B cell (primary cell): ENCODE measurements at places on chromosomes 4 and X. TPM values are rescaled to one million over a fixed set of nuclear protein-coding genes. Genes with fewer than 3 reads are reported as not detected.

The PNMA5 gene
- 0.35 and 0.49 TPM in 2 replicates for polyA plus RNA-seq

The MMAA gene
- polyA plus RNA-seq, result 3.9 TPM in 2 replicates

- no peak overlapping the region for H3K4me3 ChIP-seq
- H3K27me3 ChIP-seq, result no peaks in the 10 kb centered on the region
- H3K4me1 ChIP-seq, result peaks cover 17% of the 10 kb centered on the region
Observed at GRCh38 chrX:45715748-45716147, 515.1 kb upstream of the DIPK2B start.

DNA sequence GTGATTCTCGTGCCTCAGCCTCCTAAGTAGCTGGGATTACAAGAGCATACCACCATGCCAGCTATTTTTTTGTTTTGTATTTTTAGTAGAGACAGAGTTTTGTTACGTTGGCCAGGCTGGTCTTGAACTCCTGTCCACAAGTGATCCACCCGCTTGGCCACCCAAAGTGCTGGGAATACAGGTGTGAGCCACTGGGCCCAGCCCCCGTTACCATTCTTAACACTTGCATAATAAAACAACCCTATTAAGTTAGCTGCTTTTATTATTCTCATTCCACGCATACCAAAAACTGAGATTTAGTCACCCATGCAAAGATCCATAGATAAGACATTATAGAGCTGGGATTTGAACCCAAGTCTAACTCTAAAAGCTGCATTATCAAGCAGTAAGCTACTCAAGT lies 6.0 kb upstream of the TEX13A start:
- H3K27me3 ChIP-seq, result no peaks in the 10 kb centered on the region
- H3K27ac ChIP-seq, result no peak overlapping the region
- no peaks in the 10 kb centered on the region for H3K4me1 ChIP-seq

DNA sequence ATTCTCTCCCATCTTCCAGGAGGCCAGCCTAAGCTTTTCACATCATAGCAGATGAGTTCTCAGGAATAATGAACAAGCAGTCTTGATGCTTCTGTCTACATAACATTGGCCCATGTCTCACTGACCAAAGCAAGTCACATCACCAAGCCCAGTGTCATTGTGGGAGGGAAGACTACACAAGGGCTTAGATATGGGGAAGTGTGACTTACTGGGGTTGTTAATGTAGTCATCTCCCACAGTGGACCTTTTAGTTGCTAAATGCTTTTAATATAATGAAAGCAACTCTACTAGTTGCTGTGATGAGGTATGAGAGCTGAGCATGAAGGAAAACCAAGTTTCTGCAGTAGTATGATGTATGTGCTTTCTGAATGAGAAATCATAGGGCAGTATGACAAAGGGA lies 40.5 kb downstream of the TSPAN7 start:
- H3K4me1 ChIP-seq, result no peaks in the 10 kb centered on the region
- no peaks in the 10 kb centered on the region for H3K27me3 ChIP-seq
- no peak for DNase-seq
- no peaks in the 10 kb centered on the region for H3K36me3 ChIP-seq

- no peaks in the 10 kb centered on the region for H3K36me3 ChIP-seq
- H3K27me3 ChIP-seq, result no peaks in the 10 kb centered on the region
- H3K27ac ChIP-seq, result peak overlapping the region; percentile 33
Observed at GRCh38 chrX:123648028-123648810, 84.6 kb downstream of the THOC2 start.

The CDKL5 gene
- polyA plus RNA-seq, result 0.72 and 1.2 TPM in 2 replicates

GRCh38 chr4:106002994-106003393 lies 107.7 kb downstream of the NPNT start:
- no peaks in the 10 kb centered on the region for H3K27me3 ChIP-seq
- H3K27ac ChIP-seq, result no peak overlapping the region
- no peak overlapping the region for H3K4me3 ChIP-seq

DNA sequence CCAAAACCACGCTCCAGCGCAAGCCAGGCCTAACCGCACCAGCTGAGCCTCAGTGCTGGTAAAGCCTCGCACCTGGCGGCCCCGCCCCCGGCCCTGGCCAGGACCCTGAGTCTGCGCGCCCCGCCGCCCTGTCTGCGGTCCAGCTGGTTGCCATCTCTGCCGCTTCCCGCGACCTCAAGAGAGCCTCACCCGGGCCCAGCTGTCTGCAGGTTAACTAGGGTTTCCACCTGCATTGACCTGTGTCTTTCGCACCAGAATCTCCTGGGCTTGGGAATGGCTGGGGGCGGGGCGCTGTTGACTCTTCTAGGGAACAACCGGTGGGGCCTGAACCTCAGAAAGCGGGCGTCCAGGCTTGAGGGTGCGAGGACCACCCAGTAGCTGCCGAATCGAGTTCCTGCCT lies 207.7 kb upstream of the PRPS2 start:
- no peak for DNase-seq
- no peaks in the 10 kb centered on the region for H3K36me3 ChIP-seq
- H3K4me1 ChIP-seq, result no peaks in the 10 kb centered on the region

DNA sequence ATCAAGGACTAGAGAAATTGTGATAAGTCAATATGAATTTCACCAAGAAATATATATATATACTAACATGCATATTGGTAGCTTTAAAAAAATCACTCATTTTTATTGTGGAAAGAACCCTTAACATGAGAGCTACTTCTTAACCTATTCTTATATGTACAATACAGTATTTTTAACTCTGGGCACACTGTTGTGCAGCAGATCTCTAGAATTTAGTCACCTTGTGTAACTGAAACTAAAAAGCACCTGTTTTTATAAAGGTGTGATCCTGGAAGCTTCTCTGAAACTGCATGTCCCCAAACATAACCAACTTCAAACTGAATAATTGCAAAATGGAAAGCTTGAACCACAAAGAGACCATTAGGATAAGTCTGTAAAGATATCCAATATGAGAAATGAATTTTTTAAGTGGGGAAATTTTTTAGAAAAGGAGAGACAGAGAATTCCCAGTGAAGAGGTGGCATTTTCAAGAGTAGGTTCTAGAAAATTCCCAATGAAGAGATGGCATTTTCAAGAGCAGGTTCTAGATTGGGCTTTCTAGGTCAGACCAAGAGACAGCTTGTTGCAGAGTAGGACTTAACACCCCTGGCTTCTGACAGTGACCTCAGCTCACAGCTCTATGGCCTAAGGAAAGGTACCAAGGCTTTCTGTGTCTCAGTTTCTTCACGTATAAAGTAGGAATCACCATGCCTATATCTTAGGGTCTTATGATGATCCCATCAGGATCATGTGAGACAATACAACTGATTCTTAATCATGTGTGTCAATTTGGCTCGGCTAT lies 22.0 kb upstream of the PPARGC1A start:
- no peaks in the 10 kb centered on the region for H3K4me1 ChIP-seq
- no peak overlapping the region for H3K4me3 ChIP-seq
- DNase-seq, result no peak

The JAKMIP1 gene
- 0.65 and 1.0 TPM in 2 replicates for polyA plus RNA-seq

GRCh38 chr4:78749972-78750727 lies 26.0 kb upstream of the BMP2K start:
- H3K27ac ChIP-seq, result peak overlapping the region; percentile 86
- peaks cover 54% of the 10 kb centered on the region for H3K4me1 ChIP-seq
- H3K36me3 ChIP-seq, result no peaks in the 10 kb centered on the region
- H3K4me3 ChIP-seq, result peak overlapping the region; percentile 48
- no peaks in the 10 kb centered on the region for H3K27me3 ChIP-seq

- no peaks in the 10 kb centered on the region for H3K27me3 ChIP-seq
- H3K4me1 ChIP-seq, result no peaks in the 10 kb centered on the region
- DNase-seq, result no peak
- H3K36me3 ChIP-seq, result no peaks in the 10 kb centered on the region
- no peak overlapping the region for H3K4me3 ChIP-seq
- H3K27ac ChIP-seq, result no peak overlapping the region
Observed at GRCh38 chr4:6378493-6379445, 93.6 kb downstream of the PPP2R2C start.

The FGFRL1 gene
- 24.1 and 33.8 TPM in 2 replicates for polyA plus RNA-seq

DNA sequence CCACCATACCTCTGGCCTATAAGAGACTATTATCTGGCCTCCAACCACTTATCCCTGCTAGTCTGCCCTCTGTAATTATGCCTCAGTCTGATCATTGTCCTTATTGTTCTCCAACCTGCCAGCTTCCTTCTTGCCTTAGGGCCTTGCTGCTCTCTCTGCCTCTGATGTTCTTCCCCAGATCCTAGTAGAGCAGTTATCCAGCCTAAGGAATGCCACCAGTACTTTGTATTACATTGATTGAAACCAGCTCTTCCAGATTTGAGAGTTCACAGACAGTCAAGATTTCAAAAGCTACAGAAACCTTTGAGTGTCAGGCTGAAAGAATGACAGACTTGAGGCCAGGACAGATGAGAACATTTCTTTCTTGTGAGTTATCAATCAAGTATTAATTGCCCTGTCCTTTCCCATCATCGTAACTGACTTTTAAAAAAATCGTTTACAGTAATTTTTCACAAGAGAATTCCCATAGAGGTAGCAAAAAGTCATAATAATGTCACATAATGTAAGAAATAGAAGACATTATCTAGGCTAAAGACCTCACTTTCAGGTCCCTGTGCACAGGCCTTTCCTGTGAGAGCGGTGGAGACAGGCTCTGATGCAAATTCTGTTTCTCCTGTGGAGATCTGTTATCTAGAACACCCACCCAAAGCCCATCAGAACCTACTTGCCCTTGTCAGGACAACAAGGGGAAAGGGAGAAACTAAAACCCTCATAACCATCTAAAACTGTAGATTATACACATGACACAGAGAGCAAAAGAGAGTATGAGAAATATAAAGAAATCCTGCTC lies 64.1 kb upstream of the GUCY1A1 start:
- H3K27ac ChIP-seq, result no peak overlapping the region
- no peak for DNase-seq
- no peaks in the 10 kb centered on the region for H3K4me1 ChIP-seq

The MCF2 gene
- 0.54 and 1.5 TPM in 2 replicates for polyA plus RNA-seq

DNA sequence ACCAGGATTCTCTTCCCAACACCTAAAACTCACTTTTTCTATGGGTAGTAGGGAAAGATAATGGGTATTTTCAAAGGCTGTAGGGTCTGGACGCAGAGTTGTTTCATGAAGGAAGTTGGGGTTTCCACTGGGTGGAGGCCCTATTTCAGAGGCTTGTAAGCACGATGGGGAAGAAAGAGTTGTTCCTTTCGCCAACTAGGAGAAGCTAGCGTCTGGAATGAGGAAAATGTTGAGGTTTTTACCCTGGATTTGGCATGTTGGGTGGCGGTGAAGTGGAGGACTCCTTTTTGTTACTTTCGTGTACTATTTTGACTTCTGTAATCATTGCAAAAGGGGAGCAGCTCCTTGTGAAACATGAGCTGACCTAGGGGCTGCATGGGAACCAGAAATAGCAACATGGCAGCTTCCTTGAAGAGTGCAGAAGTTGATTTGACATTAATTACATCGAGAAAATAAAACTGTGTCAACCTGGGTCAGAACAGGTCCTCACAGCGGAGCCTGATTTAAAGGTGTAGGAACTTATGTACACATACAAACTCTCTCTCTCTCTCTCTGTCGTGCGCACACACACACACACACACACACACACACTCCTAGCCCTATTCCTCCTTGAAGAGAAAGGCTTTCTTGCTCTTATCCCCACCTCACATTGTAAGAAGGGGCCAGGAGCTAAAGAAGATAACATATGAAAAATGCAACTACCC lies 19.1 kb downstream of the VSIG4 start:
- H3K4me3 ChIP-seq, result no peak overlapping the region
- H3K27me3 ChIP-seq, result no peaks in the 10 kb centered on the region
- H3K4me1 ChIP-seq, result peaks cover 92% of the 10 kb centered on the region
- H3K27ac ChIP-seq, result peak overlapping the region; percentile 80
- H3K36me3 ChIP-seq, result no peaks in the 10 kb centered on the region

DNA sequence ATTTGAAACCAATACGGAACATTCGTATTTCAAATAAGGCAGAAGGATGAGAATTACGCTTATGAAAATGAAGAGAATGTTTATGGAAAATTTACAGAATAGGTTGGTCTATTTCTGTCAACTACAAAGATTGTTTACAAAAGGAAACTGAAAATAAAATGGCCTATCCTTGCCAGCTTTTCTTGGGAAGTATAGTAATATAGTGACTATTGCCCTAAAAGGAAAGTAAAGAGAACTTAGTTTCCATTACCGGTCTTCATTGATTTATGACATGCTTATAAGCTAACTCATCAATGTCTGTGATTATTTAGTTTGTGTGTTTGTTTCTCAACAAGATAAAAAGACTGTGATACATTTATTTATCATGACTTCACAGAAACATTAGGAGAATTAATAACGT lies 2.9 kb upstream of the SPRY1 start:
- peaks cover 18% of the 10 kb centered on the region for H3K4me1 ChIP-seq
- no peak for DNase-seq
- H3K4me3 ChIP-seq, result no peak overlapping the region
- no peaks in the 10 kb centered on the region for H3K27me3 ChIP-seq
- H3K36me3 ChIP-seq, result no peaks in the 10 kb centered on the region

The ASMT gene
- 0.63 and 1.2 TPM in 2 replicates for polyA plus RNA-seq

The BST1 gene
- 0.68 and 1.00 TPM in 2 replicates for polyA plus RNA-seq

GRCh38 chr4:63618883-63619718 lies 790.1 kb downstream of the TECRL start:
- H3K4me3 ChIP-seq, result no peak overlapping the region
- H3K27me3 ChIP-seq, result no peaks in the 10 kb centered on the region
- no peaks in the 10 kb centered on the region for H3K36me3 ChIP-seq
- DNase-seq, result no peak
- no peak overlapping the region for H3K27ac ChIP-seq

DNA sequence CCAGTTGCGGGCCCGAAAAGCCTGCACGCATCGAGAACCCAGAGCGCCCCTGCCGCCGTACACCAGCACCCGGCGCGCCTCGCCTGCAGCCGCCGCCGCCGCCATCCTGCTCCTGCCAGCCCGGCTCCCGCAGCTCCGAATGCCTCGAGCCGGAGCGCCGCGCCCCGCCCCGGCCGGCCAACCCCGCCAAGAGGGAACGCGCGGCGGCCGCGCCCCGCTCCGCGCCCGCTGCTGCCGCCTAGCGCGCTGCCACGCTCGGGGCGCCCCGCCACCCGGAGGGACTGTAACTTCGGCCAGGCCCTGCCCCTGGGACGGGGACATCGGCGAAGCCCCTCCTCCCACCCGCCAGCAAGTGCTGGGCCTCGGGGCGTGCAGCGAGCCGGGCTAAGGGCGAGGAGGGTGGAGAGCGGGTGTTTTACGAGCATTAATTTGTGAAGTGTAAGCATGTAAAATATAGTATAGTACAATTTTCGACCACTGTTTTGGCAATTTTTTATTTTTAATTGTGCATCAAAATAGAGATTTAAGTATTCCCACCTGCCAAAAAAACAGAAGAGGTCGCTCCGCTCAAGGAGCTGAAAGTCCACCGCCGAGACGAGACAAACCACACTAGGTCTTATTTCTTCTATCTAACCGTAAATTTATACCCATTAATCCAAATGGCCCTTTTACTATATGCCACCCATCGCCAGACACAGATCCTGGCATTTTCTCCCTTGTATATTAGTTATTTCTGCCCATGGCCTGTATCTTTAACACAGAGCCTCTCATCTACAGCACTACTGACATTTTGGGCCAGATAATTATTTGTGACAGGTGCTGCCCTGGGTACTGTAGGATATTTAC lies at the start of gene QDPR:
Gene QDPR, minus strand, starts transcription at position 141 of the 846 bp plus-strand sequence. Its CDS starts 36 bp downstream, at position 105.
- H3K27ac ChIP-seq, result no peak within 1 kb of the TSS
- peaks cover 11% of the 10 kb centered on the region for H3K4me1 ChIP-seq
- no peaks in the 10 kb centered on the region for H3K36me3 ChIP-seq
- peak within 1 kb of the TSS; percentile 61 for H3K4me3 ChIP-seq
- DNase-seq, result peak; percentile 73
- no peaks in the 10 kb centered on the region for H3K27me3 ChIP-seq

The TLL1 gene
- not detected in 2 replicates for polyA plus RNA-seq

GRCh38 chr4:125573368-125573767 lies 258.6 kb downstream of the FAT4 start:
- H3K27me3 ChIP-seq, result no peaks in the 10 kb centered on the region
- no peak for DNase-seq
- no peak overlapping the region for H3K4me3 ChIP-seq
- H3K27ac ChIP-seq, result no peak overlapping the region
- H3K4me1 ChIP-seq, result no peaks in the 10 kb centered on the region

The POU3F4 gene
- polyA plus RNA-seq, result not detected in 2 replicates

The ARHGEF6 gene
- 29.6 and 31.4 TPM in 2 replicates for polyA plus RNA-seq

The FGFR3 gene
- not detected in 2 replicates for polyA plus RNA-seq
